ENCODE measurements at places on chromosomes 13 and 19. TPM values are rescaled to one million over a fixed set of nuclear protein-coding genes. Genes with fewer than 3 reads are reported as not detected.

Gene SACS
- total RNA-seq = 107 TPM

Gene RNF225
- total RNA-seq = 0.38 TPM

Gene PDCD2L
- total RNA-seq = 15.7 TPM

Gene FCHO1
- total RNA-seq = 3.0 TPM

Gene GPC6
- 19.5 TPM for total RNA-seq

DNA sequence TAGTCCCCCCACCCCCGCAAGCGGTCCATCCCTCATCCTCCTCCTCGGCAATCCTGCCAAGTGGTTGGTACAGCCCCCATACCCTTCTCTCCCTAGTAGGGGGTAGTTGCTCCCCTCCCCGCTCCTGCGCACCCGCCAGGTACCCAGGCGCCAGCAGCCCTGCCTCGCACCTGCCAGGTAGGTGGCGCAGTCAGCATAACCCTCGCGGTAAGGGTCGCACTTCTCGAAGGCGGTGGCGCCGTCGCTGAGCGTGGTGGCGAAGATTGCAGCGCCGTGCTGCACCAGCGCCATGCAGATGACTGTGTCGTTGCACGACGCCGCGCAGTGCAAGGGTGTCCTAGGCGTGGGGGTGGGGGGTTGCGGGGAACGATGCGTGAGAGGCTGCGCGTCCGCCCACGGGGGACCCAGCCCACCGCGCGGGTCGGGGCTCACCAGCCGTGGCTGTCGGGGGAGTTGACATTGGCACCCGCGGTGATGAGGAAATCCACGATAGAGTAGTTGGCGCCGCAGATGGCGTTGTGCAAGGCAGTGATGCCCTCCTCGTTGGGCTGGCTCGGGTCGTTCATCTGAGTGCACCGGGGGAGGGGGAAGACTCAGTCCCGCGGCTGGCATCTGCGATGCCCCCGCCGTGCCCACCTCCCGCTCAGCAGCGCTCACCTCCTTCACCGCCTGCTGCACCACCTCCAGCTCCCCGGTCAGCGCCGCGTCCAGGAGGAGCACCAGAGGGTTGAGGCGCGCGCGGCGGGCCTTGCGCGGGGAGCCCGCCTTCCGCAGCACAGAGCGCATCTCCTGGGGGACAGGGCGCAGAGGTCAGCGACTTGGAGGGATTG, 15.2 kb upstream of the ERCC2 start:
- DNase-seq = no peak

DNA sequence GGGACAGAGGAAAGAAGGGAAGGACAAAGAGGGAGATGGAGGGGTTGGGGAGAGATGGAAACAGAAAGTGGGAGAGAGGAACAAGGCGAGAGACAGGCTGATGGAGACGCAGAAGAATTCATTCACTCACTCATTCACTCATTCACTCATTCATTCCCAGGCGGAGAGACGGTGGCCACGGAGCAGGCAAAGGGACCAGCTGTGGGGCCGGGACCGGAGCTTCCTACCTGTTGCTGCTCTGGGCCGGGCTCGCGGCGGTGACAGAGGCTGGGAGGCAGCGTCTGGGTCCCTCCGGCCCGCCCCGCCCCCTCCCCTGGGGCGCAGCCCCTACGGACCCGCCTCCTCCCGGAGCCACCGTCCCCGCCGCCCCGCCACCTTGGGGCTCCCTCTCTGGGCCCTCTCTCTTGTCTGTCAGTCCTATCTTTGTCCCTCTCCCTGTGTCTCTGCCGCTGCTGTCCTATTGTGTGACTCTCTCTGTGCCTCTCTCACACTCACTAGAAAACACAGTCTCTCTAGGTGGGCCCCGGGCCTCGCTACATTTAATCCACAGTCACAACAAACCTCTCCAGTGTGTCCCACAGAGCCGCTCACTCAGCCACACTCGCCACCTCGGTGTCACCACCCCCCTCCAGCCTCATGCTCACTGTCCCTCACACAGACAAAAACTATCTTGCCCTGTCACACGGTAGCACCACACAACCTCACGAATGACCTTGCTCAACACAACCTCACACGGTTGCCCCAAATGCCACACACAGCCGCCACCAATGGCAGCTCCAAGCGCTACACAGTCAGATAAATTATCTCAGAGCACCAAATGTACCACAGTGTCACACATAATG, at the start of gene GNG8:
TSS of gene GNG8 (minus strand) at position 283 of the 842 bp plus-strand sequence. CDS start 1,520 bp downstream, outside the sequence.
- no peak for DNase-seq

DNA sequence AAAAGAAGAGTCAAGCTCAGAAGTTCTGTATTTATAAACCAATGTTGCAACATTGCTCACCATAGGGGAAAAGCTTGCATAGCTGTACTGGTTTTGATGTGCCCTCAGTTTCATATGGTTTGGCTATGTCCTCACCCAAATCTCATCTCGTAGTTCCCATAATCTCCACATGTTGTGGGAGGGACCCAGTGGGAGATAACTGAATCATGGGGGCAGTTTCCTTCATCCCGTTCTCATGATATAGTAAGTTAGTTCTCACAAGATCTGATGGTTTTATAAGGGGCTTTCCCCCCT, 73.9 kb downstream of the TNFRSF19 start:
- no peak for DNase-seq

DNA sequence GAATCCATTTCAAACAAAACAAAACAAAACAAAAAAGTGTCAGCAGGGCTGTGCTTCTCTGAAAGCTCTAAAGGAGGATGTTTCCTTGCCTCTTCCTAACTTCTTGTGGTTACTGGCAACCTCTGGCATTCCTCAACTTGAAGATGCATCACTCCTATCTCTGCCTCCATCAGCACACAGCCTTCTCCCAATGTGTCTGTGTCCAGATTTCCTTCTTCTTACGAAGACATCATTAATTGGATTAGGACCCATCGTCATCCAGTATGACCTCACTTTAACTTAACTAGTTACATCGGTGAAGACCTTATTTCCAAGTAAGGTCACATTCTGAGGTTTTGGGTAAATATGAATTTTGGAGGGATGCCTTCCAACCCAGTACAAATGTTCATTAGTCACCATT, 33.8 kb upstream of the GTF2F2 start:
- no peak for DNase-seq
